ENCODE measurements at places on chromosomes 6 and 20.

GRCh38 chr20:33858666-33859065 is 47.5 kb downstream of the CHMP4B start:
- DNase-seq = no peak

GRCh38 chr20:51424270-51425117 is 118.0 kb downstream of the NFATC2 start:
- no peak for DNase-seq

GRCh38 chr20:53370345-53370961 is 223.2 kb downstream of the ZNF217 start:
- no peak for DNase-seq

DNA sequence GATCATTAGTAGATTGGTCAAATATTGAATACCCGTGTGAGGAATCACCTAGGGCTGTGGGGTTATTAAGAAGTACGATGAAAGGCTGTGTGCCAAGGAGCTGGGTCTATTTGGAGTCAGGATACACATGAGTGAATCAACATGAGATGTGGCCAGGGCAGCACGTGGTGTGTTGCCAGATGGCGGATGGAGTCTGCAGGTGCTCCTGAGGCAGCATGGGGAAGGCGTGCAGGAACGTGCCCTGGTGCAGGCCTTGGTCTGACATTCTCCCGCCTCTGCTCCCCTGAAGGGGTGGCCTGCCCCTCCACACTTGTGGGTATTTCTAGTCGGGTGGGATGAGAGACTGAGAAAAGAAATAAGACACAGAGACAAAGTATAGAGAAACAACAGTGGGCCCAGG is 39.0 kb upstream of the SLC22A1 start:
- DNase-seq = no peak

DNA sequence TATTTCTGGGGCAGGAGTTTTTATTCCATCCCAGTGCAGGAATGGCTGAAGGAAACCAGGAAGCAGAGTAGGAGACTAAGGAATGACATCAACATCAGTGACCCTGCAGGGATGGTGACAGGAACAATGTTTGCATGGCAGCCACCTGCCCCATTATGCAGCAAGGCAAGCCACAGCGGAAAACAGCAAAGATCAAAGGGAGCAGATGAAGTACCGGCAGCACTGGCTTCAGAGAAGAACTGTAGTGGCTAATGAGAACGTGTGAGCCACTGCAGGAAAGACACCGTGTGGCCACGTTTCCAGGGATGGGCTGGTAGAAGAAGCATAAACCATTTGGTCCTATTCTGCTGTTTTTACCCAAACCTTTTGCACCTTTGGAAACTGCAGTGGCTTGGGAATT is 52.9 kb upstream of the TAB2 start:
- no peak for DNase-seq

DNA sequence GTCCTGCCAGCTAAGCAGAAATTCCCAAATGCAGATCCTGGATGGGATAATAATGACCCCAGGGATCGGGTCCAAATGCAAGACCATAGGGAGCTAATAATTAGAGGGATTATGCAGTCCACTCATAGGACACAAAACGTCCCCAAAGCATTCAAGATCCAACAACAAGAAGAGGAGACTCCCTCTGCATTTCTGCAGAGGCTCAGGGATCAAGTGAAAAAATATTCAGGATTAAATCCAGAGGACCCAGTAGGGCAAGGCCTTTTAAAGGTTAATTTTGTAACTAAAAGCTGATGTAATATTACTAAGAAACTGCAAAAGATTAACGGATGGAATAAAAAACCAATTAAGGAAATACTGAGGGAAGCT is 22.2 kb downstream of the HLA-A start:
- no peak for DNase-seq

- DNase-seq = no peak
Measured at GRCh38 chr6:56992703-56993102, 37.8 kb downstream of the BEND6 start.

DNA sequence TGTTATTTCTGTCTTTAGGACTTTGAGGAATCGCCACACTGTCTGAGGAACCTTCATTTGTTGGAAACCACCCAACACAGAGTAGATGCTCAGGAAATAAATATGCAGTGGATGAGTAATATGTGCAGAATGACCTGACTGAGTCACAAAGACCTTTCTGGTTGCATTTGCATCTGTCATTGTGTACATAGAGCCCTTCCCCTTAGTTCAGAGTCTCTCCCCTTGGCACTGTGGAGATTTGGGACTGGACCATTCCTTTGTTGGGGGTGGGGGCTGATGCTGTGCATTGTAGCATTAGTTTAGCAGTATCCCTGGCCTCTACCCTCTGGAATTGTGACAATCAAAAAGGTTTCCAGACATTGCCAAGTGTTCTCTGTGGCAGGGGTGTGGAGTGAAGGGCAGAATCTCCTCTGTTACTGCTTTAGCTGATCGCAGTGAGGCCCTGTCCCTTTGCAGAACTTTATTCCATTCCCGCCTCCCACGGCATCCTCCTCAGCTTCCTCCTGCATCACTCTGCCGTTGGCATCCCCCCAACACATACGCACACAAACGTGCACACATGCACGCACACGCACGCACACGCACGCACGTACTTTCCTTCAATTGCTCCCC is 64.5 kb downstream of the EYA2 start:
- DNase-seq = no peak

DNA sequence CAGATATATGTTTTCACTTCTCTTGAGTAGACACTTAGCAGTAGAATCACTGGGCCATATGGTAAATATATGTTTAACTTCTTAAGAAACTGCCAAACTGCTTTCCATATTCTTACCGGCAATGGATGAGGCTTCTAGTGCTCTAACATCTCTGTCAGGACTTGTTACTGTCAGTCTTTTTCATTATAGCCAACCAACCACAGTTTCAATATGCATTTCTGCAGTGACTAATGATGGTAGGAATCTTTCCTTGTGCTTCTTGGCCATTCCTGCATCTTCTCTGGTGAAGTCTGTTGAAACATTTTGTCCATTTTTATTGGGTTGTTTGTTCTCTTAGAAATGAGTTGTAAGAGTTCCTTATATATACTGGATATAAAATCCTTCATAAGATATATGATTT is 66.0 kb upstream of the SYNDIG1 start:
- no peak for DNase-seq

- no peak for DNase-seq
Measured at GRCh38 chr6:6910734-6911295, 196.9 kb upstream of the RREB1 start.

GRCh38 chr20:12414446-12415274 is 497.0 kb downstream of the BTBD3 start:
- no peak for DNase-seq

- no peak for DNase-seq
Measured at GRCh38 chr20:4244700-4245485, 229.5 kb upstream of the RNF24 start.

- no peak for DNase-seq
Measured at GRCh38 chr6:92748131-92748530, 671.2 kb downstream of the EPHA7 start.

DNA sequence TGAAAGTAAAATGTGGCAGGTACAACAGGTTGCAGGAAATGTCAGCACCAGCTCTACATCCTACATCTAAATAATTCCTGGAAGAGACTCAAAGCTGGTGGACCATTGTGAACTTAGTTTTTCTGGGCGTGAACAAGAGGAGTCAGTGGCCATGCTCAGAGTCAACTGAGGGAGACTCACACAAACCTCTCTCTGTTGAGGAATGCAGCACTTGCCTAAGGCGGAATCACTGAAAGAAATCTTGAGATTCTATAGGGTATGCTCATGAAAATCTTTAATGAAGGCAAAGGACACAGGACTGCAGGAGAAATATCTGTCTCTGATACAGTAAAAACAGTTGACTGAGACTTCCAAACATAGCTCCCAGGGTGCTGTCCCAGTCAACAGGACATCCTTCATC is 22.5 kb downstream of the SLC17A4 start:
- no peak for DNase-seq

GRCh38 chr6:3881711-3882421 is 32.7 kb downstream of the FAM50B start:
- no peak for DNase-seq

- DNase-seq = no peak
Measured at GRCh38 chr6:64225503-64225902, 589.9 kb downstream of the PHF3 start.

DNA sequence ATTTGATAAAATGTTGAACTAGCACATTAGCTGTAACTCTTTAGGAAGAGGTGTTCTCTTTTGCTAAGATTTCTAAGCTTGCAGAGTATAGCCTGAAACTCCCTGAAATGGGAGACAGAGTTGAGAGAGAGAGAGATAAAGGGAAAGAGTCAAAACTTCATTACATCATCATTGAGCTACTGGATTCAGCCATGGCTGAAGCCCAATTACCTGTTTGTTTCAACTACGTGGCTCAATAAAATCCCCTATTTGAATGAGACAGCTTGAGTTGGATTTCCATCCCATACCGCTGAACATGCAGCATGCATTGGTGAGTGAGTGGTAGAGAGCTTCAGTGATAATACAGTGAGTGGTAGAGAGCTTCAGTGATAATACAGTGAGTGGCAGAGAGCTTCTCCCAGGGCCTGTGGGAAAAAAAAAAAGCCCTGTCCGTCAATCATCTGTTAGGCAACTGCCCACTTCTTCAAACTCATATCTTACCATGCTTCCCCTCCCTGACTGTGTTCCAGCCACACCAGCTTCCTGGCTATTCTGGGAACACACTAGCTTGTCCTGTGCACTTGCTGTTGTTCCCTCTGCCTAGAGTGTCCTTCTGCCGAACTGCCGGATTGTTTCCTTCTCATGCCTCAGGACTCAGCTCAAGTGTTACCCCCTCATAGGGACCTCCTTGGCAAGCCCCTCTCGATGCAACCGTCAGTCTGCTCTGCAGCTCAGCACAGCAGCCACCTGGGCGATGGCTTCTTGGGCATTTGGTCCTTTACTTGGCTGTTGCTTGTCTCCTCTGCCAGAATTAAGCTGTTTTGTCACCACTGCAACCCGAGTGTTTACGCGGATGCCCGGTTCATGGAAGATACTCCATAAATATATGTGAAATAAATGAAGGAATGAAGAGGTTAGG is 91.3 kb upstream of the EYA2 start:
- DNase-seq = no peak

DNA sequence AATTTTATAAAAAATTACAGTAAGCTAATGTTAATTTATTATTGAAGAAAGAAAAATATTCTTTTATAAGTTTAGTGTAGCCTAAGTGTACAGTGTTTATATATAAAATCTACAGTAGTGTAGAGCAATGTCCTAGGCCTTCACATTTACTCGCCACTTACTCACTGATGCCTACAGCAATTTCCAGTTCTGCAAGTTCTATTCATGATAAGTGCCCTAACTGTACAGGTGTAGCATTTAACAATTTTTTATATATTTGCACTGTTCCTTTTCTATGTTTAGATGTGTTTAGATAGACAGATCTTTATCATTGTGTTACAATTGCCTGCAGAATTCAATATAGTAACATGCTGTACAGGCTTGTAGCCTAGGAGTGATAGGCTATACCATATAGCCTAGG is 80.1 kb upstream of the HDAC2 start:
- DNase-seq = no peak
